ENCODE measurements at places on chromosomes 5 and 9.
A peak's percentile ranks its signal among the peaks of the same experiment; 100 is the strongest.

- no peak for DNase-seq
Measured at GRCh38 chr5:143220748-143221251, 182.7 kb downstream of the NR3C1 start.

DNA sequence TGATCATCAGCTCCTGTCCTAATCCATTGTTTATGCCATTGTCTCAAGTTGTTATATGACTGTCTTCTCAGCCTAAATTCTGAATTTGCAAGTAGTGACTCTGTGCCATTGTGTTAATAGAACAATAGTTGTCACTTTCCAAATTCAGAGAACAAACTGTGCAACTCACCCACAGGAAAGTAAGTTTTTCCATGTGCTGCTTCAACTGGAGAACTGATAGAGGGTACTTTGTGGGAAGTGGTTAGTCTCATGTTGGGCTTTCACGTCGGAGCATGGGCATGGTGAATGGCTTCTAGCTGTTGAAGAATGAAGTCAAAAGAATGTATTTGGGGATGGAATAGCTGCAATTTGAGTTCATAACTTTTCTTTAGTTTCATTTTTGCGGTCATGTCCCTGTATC, 146.0 kb downstream of the CD180 start:
- no peak for DNase-seq

- DNase-seq = no peak
Measured at GRCh38 chr5:142360607-142361120, 35.8 kb upstream of the SPRY4 start.

DNA sequence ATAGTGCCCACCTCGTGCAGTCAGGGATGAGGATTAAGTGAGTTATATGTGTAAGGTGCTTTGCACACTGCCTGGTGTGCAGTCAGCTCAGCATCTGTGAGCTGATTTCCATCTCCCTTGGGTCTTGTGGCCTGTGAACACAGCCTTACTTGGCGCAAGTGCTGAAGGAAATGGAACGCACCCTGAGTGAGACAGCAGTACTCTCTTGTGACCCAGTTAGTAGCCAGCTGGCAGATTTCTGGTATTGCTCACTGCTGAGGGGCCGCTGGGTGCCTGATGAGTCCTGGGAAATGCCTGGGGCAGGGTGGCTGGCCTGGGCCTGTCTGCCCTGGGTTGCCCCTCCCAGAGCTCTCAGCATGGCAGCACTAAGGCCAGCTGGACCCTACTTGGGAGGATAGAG, 90.9 kb upstream of the BOD1 start:
- DNase-seq = peak; percentile 51

- no peak for DNase-seq
Measured at GRCh38 chr9:100724886-100725285, 147.0 kb downstream of the CAVIN4 start.

DNA sequence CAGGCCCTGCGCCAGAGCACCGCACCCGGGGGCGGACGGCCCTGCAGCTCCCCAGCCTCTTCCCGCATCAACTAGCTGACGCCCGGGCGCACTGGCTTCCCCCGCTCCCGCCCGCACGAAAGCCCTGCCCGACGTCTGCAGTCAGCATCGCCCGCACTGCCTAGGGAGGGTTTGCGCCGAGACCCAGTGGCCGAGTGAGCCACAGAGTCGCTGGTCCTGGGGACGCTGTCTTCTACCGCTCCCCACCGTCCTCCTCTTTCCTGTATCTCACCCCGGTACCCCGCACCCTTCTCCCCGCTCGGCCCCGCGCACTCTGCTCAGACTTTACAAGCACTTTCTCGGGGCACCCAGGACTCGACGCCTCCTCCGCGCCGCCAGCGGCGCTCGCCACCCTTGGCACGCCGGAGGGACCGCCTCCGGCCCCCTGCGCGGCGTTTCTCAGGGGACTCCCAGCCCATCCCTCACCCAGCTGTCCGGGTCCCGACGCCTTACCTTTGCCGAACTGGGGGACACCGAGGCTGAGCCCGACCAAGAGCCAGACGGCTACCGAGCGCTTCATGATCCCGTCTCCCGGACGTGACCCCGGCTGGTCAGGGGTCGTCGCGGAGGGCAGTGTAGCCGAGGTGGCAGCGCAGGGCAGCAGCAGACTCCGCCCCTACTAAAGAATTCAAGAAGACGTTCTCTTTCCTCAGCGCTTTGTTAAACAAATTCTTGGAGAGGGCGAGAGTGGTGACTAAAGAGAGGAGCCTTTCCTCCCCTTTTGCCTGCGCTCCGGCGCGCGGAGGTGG, 670 bp downstream of the EDIL3 start:
- peak; percentile 41 for DNase-seq

DNA sequence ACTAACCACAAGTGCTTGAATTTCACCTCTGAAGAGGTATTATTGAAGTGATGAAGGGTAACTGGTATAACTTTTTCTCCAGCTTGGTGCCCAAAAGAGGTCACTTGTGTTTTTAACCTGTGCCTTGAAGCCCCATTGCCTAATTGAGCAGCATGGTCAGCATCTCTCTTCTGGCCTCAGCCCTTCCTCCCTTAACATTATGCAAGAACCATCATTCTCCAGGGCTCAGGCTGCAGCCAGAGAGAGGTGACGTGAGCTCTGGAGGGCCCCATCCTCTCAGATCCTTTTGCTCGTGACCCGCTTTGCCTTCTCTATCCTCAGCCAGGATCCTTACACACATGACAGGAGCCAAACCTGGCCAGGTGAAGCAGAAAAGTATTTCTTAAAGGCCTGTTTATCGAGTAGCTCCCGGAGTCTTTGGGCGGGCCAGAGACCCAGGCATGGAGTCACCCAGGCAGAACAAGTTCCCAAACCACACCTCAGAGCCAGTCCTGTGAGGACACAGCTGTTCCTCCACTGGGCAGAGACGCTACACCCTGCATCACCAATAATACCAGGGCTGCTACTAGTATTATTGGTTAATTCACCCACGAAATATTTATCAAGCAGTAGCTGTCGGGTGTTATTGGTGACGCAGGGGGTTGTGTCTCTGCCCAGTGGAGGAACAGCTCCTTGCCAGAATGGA, 29.6 kb upstream of the BOD1 start:
- no peak for DNase-seq

DNA sequence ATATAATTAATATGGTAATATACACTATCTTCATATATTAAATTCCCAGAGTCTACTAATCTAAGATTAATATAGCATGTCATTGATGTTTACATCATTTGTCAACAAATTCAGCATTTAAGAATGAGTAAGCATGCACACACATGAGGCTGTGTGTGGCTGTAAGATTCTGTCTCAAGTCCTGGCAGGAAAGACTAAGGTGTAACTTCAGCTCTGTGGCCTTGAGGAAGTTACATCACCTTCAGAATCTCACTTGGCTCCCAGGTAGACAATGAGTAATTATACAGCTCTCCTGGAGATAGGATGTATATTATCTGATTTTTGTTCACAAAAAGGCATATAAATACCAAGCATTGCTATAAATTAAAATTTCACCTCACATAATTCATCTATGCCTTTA, 119.4 kb upstream of the IQGAP2 start:
- DNase-seq = no peak

DNA sequence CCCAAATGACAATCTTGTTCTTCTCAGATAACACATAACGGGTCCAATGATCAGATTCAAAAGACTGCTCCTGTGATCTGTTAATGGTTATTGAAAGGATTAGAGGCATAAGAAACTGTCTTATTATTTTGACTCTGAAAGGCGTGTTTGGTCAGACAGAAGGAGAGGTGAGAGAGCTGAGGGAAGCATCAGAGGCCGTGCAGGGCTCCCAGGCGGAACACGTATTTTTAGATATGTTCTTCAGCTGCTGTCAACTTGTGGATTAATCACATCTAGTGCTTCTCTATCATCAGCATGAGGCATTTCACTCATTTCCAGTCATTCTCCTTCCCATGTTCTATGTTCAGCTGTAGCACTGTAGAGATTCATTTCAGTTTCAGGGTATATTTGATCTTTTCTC, 199.8 kb downstream of the MAPKAP1 start:
- no peak for DNase-seq

GRCh38 chr5:53406630-53407316, 73.7 kb upstream of the FST start:
- DNase-seq = no peak

- DNase-seq = no peak
Measured at GRCh38 chr9:117678871-117679270, 25.3 kb upstream of the TLR4 start.

DNA sequence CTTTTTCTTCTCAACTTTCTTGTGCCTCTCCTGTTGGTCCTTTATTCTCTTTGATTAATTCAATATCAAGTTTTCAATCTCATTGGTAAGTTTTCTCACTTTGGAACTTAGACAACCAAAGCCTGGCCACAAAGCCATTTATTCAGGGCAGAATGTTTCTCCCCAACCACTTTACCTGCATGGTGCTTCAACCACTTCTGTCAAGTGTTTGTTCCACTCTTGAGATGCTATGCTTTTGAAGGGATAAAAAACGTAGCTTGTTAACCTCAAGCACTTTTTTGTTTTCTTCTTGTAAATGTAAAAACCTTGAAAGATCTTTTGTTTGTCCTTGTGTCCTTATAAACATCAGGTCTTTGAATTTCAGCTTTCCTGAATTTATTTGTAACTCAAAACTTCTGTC, 966.7 kb downstream of the MAT2B start:
- no peak for DNase-seq

- no peak for DNase-seq
Measured at GRCh38 chr5:139385061-139386049, 2.3 kb upstream of the SLC23A1 start.

- DNase-seq = no peak
Measured at GRCh38 chr5:29379619-29380018, 1813.9 kb upstream of the CDH6 start.

DNA sequence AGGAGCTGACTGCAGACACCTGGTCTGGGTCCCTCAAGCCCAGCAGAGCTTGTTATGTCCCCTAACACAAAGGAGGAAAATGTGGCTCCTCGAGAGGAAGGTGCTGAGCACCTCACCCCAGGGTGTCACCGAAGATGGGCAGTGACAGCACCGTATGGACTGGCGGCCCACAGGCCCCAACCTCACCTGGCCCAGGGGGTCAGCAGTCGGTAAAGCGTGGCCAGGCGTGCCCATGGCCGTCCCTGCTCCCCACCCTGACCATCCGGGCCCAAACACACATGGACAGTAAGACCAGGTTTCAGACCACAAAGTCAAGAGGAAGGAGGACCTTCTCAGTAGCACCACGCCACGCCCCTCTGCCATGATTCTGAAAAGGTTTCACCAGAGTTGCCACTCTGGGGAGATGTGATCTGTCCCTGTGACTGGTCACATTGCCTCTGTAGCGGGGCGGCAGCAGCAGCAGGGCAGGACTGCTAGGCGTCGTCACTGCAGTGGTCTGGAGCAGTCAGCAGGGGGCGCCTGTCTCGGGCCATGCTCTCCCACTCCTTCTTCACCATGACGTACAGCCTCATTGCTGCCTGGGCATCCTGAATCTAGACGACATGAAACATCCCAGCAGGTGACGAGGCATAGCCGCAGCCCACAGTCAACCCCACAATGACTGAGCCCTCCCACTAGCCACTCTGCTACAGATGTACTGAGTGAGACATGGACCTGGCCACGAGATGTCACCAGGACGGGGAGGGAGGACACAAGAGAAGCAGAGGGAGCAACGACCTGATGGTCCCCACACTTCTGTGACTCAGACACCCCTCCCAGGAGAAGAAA, 11.1 kb downstream of the REXO4 start:
- peak; percentile 81 for DNase-seq

DNA sequence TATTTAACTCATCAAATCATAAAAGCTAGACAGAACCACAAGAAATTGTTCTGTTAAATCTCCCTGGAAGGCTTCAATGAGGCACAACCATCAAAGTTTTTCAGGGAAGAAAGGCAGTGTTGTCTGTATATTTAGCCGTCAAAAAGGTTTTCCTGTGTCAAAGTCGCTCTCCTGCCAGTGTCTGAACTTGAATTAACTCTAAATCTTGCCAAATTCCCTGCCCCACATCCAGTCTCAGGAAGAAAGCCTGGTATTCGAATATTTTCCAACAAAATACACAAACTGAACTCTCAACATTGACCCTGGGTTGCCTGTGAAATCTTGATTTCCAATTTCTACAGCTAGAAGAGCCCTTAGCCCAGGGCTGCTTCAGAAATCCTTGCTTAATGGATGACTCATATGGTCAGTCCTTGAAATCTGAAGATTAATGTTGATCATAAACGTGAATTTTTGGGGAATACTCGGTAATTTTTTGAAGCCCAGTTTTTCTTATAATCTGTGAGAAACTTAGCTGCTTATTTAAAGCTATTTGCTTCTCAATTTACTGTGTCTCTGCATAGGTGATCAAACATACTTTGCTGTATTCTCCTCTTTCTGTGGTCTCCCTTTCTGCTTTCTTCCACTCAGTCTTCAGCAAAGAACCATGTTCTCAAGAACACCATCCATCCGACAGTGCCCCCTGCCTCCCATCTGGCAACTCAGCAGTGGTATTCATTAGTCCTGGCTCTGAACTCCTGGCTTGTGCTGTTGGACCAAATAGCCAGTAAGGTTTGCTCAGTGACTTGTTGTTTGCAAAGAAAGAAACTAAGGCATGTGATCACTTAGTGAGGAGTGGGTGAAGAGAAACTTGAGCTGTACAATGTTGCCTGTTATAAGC, 58.9 kb downstream of the NREP start:
- DNase-seq = no peak

- DNase-seq = no peak
Measured at GRCh38 chr5:65539827-65540226, 23.1 kb downstream of the CENPK start.

DNA sequence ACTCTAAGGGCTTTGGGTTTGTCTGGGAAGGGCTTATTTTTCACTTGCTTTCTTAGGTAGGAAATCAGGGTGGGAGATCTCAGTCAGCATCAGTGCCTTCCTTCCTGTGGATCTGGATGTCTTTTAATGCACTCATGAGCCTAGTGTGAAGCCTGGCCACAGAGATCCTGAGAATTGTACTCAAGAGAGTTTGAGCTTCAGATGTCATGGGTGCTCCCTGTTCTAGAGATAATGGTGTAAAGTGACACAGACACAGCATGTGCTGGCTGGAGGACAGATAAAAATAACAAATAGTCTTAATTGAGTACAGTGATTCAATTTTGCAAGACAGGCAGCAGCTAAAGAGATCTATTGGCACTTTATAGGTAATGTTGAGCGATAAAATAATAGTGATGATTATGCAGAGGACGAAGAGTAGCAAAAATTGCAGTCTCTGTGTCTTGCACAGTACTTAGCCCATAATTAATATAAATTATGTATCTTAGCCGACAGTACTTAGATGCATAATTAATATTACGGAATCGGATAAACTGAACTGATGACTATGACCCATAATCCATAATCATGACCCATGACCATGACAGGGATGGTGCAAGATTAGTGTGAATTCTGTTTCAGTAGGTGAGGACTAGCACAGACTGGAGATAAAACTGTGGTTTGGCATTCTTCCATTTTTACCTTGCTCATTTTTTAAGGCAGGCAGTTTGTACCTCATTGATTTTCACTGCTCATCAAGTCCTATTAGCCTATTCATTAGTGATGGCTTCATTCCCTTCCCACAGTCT, 408.7 kb upstream of the PIK3R1 start:
- no peak for DNase-seq

GRCh38 chr9:137439158-137439714, 1.9 kb downstream of the ENTPD8 start:
- DNase-seq = no peak
